Activated effector memory CD4-positive, alpha-beta T cell treated with Interleukin-2 at 50 U/mL for 16 hours (primary cell): ENCODE measurements at places on chromosomes 7 and 10.

- DNase-seq, result peak; percentile 41
Observed at GRCh38 chr10:29658984-29659965, 24.5 kb upstream of the SVIL start.

- DNase-seq, result no peak
Observed at GRCh38 chr7:67764289-67764688, 767.7 kb downstream of the TYW1 start.

- no peak for DNase-seq
Observed at GRCh38 chr10:6005856-6006395, 28.6 kb upstream of the IL15RA start.

DNA sequence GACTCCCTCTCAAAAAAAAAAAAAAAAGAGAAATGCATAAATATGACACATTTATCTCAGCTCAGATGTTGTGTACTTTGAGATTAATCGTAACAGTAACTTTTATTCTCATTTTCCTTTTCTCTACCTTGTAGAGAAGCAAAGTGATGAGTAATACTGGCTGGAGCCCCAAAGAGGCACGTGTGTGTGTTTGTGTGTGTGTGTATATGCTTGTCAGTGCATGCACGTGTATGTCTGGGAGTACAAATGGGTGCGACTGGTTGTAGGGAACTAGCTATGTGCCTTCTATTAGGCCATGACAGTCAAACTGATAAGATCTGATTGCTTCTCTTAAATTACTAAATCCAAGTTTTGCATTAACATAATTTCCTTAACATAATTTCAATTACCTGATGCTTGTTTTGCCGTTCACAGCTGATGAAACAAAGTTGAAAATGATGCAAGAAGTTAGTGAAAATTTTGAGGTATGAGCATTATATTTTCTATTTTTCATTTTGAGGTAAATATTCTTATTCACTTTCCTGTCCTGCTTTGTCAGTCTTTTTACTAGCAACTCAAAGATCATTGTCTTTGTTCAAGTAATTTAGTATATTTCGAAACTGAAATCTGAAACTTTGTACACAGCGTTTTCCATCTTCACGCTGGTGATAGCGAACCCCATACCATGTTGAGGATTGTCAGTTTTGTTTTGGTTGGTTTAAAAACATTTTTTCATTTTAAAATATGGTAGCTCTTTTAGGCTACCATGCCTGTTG is 3.4 kb downstream of the TRRAP start:
- no peak for DNase-seq

GRCh38 chr7:155722118-155722517 is 77.7 kb downstream of the RBM33 start:
- no peak for DNase-seq

DNA sequence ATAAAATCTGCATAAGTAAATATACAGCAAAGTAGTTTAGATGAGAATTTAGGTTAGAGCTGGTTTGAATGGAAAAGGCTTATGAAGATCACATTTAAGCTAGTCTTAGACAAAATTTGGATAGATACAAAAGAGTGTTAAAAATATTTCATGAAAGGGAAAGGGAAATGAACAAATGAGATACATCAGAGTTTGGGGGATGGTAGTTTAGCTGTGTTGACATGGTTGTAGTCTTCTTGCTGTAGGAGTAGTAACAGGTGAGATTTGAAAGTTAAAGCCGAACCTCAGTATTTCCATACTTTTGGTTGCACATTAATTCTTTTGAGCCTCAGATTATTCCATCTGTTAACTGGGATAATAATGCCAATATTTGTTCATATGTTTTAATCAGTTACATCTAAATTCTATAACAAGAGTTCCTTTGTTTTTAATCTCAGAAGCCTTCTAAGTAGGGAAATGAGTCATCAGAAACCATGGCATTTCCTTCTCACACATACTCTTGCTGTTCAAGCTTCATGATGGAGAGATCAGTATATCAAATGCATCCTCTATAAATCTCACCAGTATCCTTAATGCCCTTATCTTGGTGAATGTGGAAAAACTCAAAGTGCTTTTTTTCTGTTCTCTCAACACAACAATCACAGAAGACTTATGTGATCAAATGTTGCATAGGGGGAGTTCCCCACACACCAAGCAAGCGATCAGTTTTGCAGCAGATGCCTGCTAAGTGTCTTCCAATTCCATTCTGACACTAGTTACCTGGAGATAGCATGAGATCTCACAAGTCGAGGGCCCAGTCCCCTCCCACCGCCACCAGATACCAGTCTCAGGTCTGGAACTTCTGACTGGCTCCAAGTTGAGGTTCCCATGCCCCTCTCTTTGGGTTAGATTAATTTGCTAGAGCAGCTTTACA is 84.7 kb downstream of the MAPK8 start:
- no peak for DNase-seq

DNA sequence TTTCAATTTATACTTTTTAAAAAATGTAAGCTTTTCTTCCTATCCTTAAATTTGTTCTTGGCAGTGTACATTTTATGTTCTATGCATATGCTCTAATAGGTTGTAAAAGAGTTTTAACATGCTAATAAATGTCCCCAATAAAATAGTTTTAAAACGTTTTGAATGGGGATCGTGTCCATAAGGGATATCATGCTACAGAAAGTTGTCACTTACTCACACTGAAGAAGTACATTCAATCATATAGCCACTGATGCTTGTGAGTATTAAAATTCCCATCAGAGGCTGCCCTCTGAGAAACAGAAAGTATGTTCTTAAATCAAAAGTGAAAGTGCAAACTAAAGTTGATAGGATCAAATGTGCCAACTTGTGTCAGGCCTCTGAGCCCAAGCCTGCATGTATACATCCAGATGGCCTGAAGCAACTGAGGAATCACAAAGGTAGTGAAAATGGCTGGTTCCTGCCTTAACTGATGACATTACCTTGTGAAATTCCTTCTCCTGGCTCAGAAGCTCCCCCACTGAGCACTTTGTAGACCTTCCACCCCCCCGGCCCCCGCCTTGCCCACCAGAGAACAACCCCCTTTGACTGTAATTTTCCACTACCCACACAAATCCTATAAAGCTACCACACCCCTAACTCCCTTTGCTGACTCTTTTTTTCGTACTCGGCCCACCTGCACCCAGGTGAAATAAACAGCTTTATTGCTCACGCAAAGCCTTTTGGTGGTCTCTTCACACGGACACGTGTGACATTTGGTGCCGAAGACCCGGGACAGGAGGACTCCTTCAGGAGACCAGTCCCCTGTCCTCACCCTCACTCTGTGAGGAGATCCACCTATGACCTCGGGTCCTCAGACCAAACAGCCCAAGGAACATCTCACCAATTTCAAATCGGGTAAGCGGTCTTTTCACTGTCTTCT is 877 bp upstream of the NOD1 start:
- no peak for DNase-seq

- no peak for DNase-seq
Observed at GRCh38 chr10:20871970-20872369, 25.1 kb downstream of the NEBL start.

- no peak for DNase-seq
Observed at GRCh38 chr10:119153041-119153440, 12.5 kb downstream of the SFXN4 start.

DNA sequence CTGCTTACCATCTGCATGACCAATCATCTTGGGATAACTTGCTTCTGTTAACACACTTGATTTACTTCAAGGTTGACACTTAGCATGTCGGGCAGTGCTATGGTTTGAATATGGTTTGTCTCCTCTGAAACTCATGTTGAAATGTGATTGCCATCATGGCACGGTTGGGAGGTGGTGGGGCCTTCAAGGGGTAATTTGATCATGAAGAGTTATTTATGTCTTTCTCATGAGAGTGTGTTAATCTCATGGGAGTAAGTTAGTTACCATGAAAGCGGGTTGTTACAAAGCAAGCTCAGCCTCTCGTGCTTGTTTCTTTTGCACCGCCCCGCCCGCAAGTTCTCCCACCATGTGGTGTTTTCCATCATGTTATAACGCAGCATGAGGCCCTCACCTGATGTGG is 163.6 kb downstream of the DOCK4 start:
- DNase-seq, result no peak

GRCh38 chr10:68153473-68154210 is 44.4 kb downstream of the MYPN start:
- DNase-seq, result no peak

DNA sequence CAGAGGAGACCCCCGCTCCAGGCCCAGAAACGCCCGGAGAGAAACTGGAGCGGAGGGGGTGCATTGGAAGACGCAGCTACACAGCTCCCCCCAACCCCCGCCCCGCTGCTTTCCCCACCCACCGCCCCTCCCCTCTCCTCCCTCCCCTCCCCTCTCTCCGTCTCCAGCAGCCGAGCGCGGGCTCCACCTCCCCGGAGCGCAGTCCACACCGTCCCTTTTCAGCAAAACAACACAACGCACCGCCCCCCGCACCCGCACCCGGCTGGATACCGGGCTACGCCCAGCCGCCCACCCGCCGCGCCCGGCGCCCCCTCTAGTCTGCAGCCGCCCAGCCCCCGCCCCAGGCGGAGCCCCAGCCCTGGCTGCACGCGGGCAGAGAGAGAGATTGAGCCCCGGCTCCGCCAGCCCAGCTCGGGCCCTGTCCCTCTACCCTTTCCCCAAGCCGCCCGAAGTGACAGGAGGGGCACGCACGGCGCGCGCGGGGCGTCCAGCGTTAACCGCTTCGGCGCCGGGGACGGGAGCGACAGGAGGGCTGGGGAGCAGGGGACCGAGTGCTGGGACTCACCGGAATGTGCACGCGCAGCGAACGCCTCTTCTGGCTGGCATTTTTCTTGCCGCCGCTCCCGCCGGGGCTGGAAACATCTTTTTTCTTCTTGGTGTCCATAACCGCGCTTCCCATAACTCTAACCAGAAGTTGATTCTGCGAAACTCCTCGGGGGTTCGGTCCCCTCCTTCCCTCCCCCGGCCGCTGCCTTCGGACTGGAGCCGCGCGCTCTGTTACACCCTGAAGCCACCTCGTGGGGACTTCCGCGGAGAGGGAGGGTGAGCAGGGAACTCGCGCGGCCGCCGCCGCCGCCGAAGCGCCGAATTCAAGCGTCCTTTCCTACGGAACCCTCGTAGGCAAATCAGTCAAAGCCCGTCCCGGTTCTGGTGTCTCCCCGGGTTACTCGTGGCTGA is 695 bp downstream of the PRKAG2 start:
- peak; percentile 63 for DNase-seq

GRCh38 chr7:76359978-76360638 is 1.3 kb upstream of the YWHAG start:
- no peak for DNase-seq

- DNase-seq, result no peak
Observed at GRCh38 chr7:11754933-11755332, 77.1 kb downstream of the THSD7A start.

DNA sequence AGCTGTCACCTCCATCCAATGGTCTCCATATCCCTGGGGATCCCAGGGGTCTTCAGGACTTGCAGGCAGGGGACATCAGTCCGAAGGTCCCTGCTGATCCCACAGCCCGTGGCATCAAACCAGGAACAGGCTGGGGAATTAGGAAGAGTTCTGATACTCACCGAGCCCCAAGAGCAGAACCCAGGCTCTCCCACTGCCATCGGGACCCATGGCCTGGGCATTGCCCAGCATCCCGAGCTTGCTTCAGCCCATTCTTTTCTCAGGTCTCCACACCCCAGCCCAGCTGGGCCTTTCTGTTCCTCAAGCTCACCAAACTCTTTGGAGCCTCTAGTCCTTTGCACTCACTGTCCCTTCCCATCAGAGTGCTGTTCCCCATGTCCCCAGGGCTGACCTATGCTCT is 280.9 kb downstream of the GRID1 start:
- DNase-seq, result no peak

- DNase-seq, result no peak
Observed at GRCh38 chr7:148180075-148180474, 410.5 kb upstream of the C7orf33 start.
